ENCODE measurements at places on chromosomes 7 and 10.

- DNase-seq: peak; percentile 6
These were observed 74.1 kb downstream of the ADD3 start for GRCh38 chr10:110081911-110082310.

- no peak for DNase-seq
These were observed 60.9 kb downstream of the ANKRD7 start for GRCh38 chr7:118285358-118285757.

GRCh38 chr10:47330366-47330765, 8.1 kb downstream of the GDF2 start:
- no peak for DNase-seq

DNA sequence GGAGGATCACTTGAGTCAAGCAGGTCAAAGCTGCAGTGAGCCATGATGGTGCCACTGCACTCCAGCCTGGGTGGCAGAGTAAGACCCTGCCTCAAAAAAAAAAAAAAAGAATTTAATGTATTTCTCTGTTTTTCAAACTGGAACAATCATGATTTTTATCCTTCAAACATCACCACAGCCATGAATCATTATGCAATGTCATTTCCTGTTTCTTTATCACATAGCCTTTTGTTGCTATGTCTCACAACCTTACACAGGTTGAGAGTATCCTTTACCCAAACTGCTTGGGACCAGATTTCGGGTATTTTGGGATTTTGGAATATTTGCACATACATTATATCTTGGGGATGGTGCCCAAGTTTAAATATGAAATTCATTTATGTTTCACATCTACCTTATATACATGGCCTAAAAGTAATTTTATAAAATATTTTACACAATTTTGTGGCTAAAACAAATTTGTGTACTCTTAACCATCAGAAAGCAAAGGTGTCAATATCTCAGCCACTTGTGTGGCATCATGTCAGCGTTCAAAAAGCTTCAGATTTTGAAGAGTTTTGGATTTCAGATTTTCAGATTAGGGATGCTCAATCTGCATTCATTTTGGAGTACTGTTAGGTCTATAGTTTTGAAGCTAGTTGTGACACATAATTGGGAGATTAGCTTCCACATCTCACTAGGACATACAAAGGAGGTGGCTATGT, 8.2 kb downstream of the NT5C3A start:
- DNase-seq: no peak

DNA sequence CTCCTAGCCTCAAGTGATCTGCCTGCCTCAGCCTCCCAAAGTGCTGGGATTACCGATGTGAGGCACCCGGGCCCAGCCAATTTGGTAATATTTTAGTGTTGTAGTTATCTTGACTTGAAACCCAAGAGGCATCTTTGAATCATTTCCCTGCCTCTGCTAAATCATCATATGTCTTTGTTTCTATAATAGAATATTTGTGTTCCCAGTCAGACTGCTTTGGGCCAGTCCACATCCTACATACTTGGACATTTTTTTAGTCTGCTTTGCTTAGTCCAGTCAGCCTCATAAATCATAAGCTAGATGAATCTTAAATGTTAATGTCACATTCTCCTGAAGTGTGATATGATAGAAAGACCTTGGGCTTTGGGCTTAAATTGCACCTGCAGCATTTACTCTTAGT, 5.9 kb downstream of the STAM start:
- no peak for DNase-seq

GRCh38 chr7:148723846-148724245, 25.1 kb downstream of the CUL1 start:
- no peak for DNase-seq

GRCh38 chr10:112896722-112897121, 53.3 kb upstream of the TCF7L2 start:
- DNase-seq: no peak

- peak; percentile 90 for DNase-seq
These were observed 15.5 kb downstream of the ZMIZ1 start for GRCh38 chr10:79084012-79084971.

GRCh38 chr10:283916-284356, 148.7 kb downstream of the ZMYND11 start:
- no peak for DNase-seq

GRCh38 chr7:99860281-99861127, 16.3 kb downstream of the OR2AE1 start:
- peak; percentile 54 for DNase-seq

- DNase-seq: peak; percentile 80
These were observed 40.7 kb downstream of the ATE1 start for GRCh38 chr10:121886997-121887622.

GRCh38 chr10:127908106-127908958, 1.4 kb downstream of the PTPRE start:
- peak; percentile 78 for DNase-seq

DNA sequence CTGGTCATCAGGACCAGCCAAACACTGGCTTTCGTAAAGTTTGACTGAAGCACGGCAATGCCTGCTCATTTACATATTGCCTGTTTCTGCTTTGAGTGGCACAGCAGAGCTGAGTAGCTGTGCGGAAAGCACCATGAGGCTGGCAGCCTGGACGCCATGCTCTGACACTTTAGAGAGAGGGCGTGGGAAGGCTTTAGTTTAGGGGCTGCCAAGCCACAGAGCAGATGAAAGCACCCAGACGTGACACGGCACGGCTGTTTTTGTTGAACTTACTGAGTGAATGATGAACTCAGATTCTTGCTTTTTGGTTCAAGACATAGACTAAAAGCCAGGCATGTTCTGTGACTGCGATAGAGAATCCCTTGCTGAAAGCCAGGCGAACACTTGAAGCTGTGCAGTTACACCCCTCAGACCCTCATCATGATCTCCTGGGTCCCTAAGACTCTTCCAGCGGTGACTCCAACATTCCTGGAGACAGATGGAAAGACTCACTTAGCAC, 182.1 kb downstream of the ZMYND11 start:
- peak; percentile 79 for DNase-seq

- peak; percentile 5 for DNase-seq
These were observed 291.7 kb downstream of the THSD7A start for GRCh38 chr7:11540271-11540761.

DNA sequence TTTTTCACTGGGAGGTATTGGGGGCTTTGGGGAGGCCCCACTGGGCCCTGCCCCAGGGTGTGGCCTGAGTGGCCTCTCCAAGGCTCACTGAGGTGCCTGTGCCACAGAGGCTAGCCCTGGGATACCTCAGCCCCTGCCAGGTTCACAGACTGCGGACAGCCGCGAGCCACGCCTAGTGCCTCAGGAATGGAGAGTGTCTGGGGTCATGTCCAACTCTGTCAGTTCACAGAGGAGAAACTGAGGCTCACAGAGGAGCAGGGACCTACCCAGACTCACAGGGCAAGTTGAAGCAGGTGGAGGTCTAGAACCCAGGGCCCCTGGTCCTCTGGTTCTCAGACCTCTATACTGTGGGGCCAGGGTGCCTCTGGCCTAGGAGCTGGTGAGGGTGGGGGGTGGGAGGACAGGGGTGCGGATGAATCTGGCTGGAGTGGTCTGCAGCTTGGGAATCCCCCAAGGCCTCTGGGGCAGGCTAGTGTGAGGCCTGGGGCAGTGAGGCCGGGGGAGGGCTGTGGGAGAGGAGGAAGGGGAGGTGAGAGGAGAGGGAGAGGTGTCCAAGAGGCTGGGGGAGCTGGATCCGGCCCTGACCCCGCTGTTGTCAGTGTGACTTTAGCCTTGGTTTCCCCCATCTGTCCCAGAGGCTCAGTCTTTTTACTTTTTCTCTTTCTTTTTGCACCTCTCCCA, 20.0 kb downstream of the NEURL1 start:
- DNase-seq: peak; percentile 1

GRCh38 chr7:22109761-22110160, 164.1 kb upstream of the CDCA7L start:
- peak; percentile 27 for DNase-seq

DNA sequence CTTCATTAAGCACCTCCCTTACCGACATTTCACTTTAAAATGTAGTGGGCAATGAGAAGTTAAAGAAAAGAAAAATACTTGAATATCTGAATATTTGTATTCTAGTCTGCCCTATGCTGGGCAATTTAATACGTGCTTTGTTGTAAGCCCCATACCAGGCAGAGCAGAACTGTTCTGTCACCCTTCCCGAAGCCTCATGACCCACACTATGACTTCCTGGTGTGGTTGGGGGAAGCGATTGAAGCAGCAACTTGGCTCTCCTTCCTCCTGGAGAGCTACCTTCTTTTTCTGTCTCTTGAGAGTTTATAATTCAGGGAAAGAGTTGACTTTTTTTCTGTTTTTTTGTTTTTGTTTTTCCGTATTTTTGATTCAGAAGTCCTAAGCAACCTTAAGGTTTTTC, 243.7 kb downstream of the INHBA start:
- no peak for DNase-seq

GRCh38 chr10:23063973-23064812, 31.2 kb upstream of the MSRB2 start:
- DNase-seq: no peak

- DNase-seq: no peak
These were observed 31.3 kb upstream of the FOXL3 start for GRCh38 chr7:258476-259190.

DNA sequence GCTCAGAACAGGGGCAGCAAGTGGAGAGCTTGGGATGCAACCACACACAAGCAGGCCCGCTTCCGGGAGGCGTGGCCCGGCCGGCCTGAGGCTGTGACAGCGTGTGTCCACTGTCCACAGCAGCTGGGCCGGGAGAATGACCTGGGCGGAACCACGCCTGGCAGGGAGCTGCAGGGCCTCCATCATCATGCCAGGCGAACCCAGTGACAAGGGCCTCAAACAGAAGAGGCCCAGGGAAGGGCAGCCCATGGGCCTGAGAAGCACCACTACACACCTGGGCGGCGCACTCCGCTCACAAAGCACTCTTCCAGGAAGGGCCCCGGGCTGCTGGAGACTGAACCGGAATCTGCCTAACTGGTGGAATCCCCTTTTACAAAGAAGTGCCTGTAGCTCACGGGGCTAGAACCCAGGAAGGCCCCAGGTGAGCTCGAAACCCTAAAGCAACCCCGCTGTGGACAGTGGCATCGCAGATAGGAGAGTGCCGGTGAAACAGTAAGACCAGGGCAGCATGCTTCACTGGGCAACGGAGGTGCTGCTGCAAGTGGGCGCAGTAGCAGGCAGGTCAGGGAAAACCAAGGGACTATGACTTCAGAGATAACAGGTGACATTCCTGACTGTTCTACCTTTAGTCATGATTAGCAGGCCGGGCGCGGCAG, 66.0 kb downstream of the MAD1L1 start:
- DNase-seq: no peak

GRCh38 chr10:83045731-83046130, 1093.6 kb upstream of the GHITM start:
- no peak for DNase-seq

DNA sequence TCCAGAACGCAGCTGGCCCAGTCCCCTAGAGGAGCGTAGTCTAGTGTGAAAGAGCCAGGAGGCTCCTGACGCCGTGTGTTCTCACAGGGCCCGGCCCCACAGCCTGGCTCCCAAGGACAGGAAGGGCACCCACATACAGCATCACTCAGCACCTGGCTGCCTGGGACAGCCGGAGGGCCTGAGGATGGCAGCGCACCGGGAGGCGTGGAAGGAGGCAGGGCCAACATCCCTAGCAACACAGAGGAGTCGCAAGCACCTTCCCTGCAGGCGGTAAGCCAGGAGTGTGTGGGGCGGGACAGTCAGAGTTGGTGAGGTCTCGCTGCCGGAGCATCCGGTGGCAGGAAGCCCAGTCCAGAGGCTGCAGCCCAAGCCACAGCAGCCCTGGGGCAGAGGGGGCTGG, 125.8 kb downstream of the MAD1L1 start:
- no peak for DNase-seq

Data from AG08395 (cell line).